ENCODE measurements at places on chromosomes 6 and 20. TPM values are rescaled to one million over a fixed set of nuclear protein-coding genes. Genes with fewer than 3 reads are reported as not detected.

The SNAP25 gene
- total RNA-seq = 0.38 TPM

The FAM184A gene
- total RNA-seq = 8.1 TPM

The SDC4 gene
- total RNA-seq = 40.7 TPM

The LYRM2 gene
- total RNA-seq = 24.7 TPM

The EPB41L1 gene
- total RNA-seq = 86.1 TPM

The TRAPPC3L gene
- total RNA-seq = not detected

The CNKSR3 gene
- 5.5 TPM for total RNA-seq

Data from subcutaneous adipose tissue (tissue), 4 donors.